ENCODE measurements at places on chromosomes 7 and 10. TPM values are rescaled to one million over a fixed set of nuclear protein-coding genes. Genes with fewer than 3 reads are reported as not detected.

The NANOS1 gene
- 5.2 TPM for total RNA-seq

The SPDYE1 gene
- total RNA-seq: not detected

The AOAH gene
- total RNA-seq: 2.5 TPM

The ANK3 gene
- total RNA-seq: 198 TPM

The DKK1 gene
- total RNA-seq: not detected

The FGF8 gene
- total RNA-seq: not detected

The TMEM213 gene
- total RNA-seq: not detected

The IDI2 gene
- not detected for total RNA-seq

The NRG3 gene
- 0.70 TPM for total RNA-seq

The ZNF365 gene
- total RNA-seq: 1.1 TPM

GRCh38 chr10:22491480-22491879 lies 146.2 kb downstream of the SPAG6 start:
- DNase-seq: no peak

DNA sequence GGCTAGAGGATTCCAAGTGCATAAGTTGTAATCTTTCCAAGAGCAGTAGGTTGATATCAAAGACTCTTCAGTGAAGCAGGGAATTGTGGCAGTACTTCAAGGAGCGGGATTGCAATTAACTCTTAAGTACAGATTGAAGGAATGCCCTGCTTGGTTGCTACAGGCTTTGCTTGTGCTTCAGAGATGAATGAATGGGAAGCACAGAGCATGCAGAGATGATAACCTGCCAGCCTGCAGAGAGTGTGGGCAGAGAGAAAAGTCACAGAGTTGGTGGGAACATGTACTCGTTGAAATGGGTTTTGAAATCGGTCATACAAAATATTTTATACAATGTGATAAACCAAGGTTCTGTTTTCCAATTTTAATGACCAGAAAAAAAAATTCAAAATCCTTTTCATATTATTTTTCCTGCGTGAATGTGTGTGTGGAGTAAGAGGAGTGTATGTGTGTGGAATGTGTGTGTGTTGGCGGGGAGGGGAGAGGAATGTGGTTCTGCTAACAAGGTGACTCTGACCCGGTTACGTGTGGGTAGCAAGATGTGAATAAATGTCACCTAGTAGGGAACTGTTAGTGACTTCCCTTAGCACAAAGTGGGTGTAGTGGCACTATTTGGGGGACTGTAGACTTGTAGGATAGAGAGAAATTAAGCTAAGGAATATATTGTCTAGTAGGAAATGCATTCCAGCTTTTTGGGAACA lies 697.8 kb downstream of the GATA3 start:
- no peak for DNase-seq

- DNase-seq: no peak
Measured at GRCh38 chr10:42972946-42973345, 103.9 kb upstream of the RET start.

GRCh38 chr10:125206623-125207022 lies 46.3 kb upstream of the CTBP2 start:
- no peak for DNase-seq

- DNase-seq: no peak
Measured at GRCh38 chr7:38940774-38941173, 31.8 kb upstream of the VPS41 start.

GRCh38 chr7:84200859-84201258 lies 6.3 kb upstream of the SEMA3A start:
- no peak for DNase-seq

DNA sequence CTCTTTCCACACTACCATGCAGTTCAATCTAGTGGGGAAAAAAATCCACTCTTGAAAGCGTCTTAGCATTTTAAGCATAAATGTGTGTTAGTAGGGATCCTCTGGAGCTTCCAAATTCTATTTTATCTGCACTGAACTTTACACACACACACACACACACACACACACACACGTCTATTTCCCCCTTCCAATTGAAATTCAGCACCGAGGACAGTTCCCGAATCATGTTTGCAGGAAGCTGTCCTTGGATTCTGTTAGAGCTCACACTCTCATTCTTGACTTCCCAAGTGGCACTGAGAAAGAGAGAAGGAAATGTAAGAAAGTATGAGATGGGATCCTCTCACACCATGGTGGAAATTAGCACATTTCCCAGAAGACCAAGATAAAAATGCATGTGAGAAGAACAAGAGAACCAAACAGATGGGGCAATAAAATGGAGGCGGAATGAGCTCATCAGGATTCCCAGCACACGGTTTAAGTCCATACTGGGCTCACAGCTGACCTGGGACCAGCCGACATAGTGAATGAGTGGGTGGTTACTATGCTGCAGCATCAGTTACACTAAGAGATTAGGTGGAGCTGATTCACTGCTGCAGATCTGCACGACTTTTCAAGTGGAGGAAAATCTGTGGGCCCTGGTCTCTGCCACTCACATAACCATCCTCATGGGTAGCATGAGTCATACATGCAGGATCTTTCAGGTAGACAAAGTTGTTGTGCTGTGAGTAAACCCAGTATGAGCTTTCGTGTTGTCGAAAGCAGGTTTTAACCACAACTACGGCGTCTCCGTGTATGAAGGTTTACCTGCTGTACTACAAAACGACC lies 3.3 kb upstream of the NPTX2 start:
- DNase-seq: no peak

- DNase-seq: no peak
Measured at GRCh38 chr7:73427902-73428787, 5.4 kb upstream of the FZD9 start.

DNA sequence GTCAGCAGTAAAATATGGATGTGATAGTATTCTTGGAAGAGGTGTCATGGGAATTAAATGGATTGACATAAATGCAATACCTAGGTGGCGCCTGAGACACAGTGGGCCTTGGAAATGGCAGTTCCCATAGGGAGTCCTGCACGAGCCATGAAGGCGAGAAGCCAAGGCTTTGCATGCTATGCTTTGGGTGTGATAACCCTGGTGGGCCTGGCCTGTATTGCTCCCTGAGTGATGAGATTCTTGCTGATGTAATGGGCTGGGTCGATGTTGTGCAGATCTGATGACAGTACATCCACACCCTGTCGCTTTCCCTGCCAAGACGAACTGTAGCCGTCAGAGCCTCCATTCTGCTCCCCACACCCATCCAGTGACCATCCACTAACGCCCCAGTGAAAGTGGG lies 46.4 kb downstream of the CREB5 start:
- DNase-seq: no peak

GRCh38 chr10:32621969-32622368 lies 176.0 kb downstream of the CCDC7 start:
- no peak for DNase-seq

DNA sequence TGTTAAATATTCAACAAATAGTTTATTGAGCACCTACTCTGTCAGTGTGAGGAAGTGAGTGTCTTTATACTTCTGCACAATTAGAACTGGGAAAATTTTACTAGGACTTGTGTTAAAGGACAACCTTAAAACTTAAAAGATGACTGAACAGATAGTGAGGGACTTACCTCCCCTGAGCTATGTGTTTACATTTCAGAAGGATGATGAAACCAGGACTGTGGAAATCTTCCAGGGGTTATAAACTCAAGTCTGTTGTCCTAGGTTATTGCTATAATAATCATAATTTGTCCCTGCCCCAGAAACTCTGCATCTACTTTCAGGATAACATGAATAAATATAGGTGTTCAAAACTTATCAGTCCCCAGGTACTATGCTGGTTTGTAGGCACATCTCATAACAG lies 261.0 kb upstream of the MKLN1 start:
- no peak for DNase-seq

DNA sequence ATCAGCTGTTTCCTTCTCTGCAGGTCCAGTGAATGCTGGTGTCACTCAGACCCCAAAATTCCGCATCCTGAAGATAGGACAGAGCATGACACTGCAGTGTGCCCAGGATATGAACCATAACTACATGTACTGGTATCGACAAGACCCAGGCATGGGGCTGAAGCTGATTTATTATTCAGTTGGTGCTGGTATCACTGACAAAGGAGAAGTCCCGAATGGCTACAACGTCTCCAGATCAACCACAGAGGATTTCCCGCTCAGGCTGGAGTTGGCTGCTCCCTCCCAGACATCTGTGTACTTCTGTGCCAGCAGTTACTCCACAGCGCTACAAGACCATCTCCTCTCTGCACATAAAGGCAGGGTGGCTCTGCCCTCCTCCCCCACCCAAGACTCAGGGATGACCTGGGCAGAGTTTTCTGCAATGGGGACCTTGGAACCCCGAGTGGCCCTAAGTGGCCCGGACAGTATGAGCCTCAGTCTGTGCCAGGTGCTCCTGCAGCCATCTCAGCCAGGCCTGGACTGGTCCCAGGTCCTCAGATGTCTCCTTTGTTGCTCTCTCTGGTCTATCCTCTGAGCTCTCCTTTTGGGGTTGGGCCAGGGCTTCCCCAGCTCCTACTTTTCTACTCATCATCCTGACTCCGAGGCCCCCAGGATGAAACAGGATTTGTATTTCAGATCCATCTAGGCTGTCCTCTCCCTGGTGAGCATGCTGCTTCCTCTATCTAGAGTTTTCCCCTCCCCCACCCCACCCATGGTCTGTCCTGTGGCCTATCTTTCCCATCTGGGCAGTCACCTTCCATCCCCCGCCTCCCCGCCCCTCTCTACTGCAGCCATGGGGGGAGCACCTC lies 212.1 kb upstream of the PRSS58 start:
- no peak for DNase-seq

- no peak for DNase-seq
Measured at GRCh38 chr7:118252087-118252486, 27.6 kb downstream of the ANKRD7 start.

- no peak for DNase-seq
Measured at GRCh38 chr7:43395351-43395750, 187.6 kb upstream of the STK17A start.

GRCh38 chr10:96991313-96991841 lies 159.3 kb downstream of the LCOR start:
- DNase-seq: no peak

GRCh38 chr7:131013716-131014115 lies 279.7 kb upstream of the KLF14 start:
- no peak for DNase-seq

DNA sequence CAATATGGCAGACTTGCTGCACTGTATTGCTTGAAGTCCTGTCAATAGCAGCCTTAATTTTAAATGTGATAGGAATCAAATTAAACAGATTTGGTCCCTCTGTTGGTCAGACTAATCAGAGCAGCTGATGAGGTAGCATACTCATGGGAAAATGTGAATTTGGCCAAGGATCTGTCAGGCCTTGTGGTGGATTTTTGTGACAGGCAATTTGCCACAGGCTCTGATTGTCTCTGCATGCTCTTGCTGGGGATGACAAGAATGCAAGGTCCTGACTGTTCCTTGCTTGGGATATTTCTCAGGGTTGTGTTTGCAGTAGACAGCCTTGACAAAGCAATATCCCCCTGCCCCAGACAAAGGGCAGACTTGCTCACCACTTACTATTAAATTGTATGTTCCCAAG lies 41.5 kb upstream of the GARS1 start:
- no peak for DNase-seq

DNA sequence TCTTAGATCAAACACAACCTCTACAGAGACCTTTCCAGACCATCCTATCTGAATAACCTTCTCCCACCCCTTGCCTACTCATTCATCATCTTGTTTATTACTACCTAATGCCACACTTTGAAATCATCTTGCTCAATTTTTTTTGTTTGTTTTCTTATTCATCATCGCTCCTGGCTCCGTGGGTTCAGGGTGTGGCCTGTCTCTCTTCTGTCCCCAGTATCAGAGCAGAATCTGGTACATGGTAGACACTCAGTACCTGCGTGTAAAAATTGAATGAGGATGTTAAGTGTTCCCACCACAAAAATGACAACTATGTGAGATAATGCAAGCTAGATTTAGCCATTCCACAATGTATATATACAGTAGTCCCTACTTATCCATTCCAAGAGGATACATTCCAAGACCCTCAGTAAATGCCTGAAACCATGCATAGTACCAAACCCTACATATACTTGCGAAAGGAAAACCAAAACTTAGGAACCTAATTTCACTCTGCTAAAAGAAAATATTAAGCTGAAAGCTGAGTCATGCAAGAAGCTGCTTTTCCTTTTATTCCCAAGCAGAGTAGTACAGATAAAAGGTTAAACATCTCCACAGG lies 72.1 kb upstream of the SEC61G start:
- DNase-seq: no peak

- no peak for DNase-seq
Measured at GRCh38 chr10:133397938-133398337, 4.0 kb downstream of the MTG1 start.

GRCh38 chr10:72426986-72427385 lies 72.3 kb upstream of the DNAJB12 start:
- DNase-seq: no peak

- no peak for DNase-seq
Measured at GRCh38 chr10:115321360-115321759, 228.2 kb downstream of the ATRNL1 start.

DNA sequence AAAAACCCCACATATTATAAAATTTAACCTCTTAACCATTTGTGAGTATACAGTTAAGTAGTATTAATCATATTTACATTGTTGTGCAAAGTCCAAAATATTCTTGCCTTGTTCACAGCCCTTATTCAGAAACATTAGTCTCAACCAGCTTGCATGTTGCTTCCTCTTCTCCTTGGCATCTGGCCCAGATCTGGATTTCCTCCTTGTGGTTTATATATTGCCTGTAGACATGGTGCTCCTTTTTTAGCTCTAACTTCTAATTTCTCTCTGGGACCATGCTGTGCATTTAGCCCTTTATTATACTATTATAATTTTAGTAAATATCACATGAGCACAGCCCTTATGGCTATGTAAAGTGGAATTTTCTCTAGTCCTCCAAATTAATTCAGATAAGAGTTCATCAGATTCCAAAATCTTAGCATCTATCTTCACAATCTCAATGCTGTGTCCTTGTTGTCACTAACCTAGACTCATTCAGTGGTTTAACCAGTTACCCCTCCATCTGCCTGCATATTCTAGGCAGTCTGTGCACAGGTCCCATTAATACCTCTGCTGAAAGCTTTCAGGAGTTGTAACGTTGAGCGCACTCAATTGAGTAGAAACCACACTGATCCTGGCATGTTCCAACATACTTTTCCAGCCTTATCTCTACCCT lies 7.9 kb downstream of the CPED1 start:
- peak; percentile 84 for DNase-seq

DNA sequence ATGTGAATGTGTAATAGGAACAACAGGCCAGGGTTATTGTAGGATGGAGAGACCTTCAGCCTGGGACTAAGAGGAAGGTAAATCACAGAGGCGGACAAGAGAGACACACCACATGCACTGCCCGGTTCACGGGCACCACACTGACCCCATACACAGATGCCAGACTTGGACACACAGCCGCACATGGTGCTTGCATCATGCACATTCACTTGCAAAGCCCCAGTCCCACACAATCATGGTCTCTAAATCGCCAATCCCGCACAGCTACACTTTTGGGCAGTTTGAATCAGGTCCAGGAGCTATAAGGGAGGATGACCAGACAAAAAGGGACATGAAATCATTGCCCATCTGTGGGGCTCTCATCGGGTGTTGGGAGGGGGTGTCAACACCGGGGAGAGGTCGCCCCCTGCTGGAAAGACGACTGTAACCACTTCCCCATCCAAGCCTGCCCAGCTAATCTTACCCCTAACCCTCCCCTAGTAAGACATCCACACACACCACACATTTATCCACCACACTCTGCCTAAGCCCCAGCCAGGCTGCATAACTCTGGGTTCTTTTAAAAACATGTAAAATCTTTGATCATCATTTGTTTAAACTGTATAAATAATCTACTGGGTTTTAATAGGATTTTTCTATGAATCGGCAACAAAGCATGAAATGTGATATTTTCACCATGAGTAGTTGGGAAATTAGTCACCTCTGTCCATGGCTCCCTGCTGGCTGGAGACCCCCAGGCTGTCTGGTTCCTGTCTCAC lies 40.5 kb upstream of the SLF2 start:
- DNase-seq: no peak

Data from right atrium auricular region (tissue), 2 donors.